GDM1 (cell line): ENCODE measurements at places on chromosomes 4 and X.
A peak's percentile ranks its signal among the peaks of the same experiment; 100 is the strongest.

GRCh38 chr4:131430302-131430701 lies 1718.8 kb upstream of the PCDH10 start:
- DNase-seq, result no peak

DNA sequence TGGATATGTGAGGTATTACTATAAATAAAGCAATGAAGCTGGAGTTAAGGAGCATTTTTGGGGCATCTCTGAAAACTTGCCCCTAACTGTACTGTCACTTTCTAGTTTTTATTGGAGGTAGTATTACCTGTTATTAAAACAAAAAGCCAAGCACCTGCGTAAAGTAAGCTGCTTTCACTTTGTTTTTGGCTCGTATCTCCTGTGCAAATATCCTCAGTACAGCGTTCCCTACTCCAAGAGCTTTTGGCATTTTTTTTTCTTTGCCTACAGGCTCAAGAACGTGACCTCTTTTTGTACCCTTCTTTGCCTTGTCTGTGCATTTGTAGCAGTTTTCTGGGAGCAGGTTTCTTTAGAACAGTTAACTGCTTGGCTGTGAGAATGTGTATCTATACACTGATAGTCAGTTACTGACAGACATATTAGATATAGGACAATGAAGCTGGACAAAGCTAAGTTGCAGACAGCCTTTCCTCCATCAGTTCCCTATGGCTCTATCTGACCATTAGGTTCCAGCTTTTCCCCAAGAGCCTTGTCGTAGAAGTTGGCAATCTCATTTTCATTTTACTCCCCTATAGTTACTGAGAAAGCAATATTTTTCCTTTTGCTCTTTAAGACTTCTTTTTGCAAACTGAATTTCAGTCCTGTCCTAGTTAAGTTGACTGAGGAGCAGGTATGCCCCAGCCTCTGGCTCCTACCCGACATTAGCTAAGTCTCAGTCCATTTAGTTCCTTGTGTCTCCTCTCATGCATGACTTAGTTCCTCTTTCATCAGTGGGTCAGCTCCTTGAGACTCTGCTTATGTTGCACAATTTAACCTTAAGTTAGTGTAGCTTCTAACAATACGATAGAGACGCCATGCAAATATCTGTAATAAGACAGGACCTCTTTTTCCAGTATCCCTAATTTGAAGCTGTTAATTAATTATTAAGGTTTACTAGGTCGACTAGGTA lies 71.5 kb upstream of the HPRT1 start:
- peak; percentile 55 for DNase-seq

GRCh38 chrX:97211070-97211469 lies 327.4 kb downstream of the RPA4 start:
- DNase-seq, result no peak

GRCh38 chr4:11436673-11437072 lies 8.0 kb upstream of the HS3ST1 start:
- no peak for DNase-seq

- DNase-seq, result no peak
These were observed 697 bp downstream of the ZNF280C start for GRCh38 chrX:130267956-130268448.

DNA sequence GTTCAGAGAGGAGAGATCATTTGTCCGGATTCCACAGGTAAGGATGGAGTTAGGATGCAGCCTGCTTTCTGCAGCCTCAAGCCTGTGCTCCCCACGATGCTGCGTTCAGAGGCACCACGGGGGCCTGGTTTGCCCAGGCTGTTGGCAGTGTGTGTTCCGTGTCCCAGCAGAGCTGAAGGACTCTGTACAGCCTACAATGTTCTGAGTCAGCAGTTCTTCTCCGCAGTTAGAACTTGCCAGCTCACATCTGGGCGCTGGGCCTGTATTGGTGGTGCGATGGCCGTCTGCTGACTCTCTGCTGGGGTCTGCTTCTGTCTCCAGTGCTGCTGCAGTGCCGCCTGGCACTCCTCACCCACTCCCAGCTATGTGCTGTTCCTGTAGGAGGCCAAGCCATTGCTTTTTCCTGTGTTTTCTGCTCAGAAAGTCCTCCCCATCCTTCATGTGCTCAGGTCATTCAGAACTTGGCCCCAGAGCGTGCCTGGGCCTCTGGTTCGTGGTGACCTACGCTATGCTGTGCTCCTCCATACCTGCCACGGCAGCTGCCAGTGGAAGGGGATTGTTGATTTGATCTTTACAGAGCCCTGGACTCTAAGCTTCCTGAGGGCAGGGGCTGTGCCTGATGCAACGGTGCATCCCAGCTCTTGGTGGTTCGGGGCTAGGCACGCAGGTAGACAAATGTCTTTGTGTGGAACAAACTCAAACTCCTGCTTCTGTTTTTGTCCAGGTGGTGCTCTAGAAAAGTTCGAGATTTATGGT lies 42.6 kb upstream of the TADA2B start:
- no peak for DNase-seq

GRCh38 chrX:148609515-148610327 lies 109.3 kb downstream of the AFF2 start:
- no peak for DNase-seq

GRCh38 chr4:131258361-131258760 lies 1890.7 kb upstream of the PCDH10 start:
- DNase-seq, result no peak

GRCh38 chr4:184471881-184472613 lies 2.3 kb downstream of the IRF2 start:
- DNase-seq, result no peak

DNA sequence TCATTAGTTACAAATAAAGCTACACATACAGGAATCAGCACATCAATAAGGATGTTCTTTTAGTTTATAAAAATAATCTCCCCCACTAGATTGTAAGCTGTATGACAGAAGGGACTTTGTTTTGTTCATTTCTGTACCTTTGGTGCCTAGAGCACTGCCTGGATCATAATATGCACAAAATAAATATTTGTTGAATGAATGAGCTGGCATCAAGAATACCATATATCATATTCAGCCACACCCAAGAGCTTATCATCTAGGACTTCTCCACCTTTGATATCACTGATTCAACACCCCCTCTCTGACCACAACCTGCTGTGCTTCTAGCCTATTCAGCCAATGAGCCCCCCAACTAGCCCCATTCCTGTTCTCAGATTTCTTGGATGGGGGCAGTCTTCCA lies 10.6 kb downstream of the SYTL4 start:
- DNase-seq, result no peak

GRCh38 chr4:80103629-80104028 lies 30.6 kb upstream of the ANTXR2 start:
- DNase-seq, result no peak

DNA sequence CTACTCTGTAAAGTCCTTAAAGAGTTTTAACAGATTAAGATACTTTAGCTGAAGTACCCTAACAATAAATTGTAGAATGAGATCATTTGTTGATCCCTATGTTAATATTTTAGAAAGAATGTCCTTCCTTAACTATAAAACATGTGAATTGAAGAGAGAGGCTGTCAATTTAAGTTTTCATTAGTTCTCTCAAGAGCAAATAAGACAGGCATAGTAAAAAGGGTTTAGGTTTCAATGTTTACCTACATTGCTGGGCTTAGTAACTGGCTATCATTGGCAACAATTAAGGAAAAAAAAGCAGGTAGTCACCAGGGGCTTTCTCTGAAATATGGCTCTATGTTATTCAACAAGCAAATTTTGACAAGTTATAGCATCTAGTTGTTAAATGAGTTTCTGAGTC lies 91.5 kb downstream of the ATRX start:
- no peak for DNase-seq

DNA sequence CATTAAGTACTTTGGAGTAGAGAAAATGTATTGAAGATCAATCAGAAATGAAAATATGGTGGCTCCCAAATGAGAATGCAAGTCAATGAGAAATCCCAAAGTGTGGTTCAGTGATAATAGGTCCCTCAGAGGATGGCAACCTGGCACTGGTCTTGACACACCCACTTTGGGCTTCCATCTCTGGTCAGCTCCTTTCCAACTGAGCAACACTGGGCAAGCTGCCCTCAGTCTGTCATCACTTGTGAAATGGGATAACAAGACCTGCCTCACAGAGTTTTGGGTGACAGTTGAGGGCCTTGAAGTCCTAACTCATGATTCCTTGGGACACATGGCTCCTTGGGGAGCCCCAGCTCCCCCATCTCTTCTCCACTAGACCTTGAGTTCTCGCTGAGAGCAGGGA lies 29.0 kb upstream of the MAMLD1 start:
- DNase-seq, result no peak

- DNase-seq, result no peak
These were observed 263.3 kb downstream of the EVC2 start for GRCh38 chr4:5444918-5445517.

DNA sequence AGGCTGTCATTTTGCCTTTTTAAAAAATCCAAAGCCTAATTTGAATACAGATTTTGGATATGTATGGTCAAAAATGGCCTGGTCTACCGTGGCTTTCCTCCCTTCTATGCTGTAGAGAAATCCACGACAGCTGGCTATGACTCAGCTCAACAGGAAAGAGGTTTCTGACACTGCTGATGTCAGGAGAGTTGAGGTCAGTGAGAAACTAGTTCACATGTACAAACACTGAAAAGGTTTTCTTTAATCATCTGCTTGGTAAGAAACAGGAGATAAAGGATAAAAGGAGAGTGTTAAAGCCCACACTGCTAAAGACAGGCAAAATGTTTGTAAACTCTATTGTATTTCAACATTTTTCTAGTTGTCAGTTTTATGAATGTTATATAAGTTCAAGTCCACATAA lies 113.9 kb downstream of the NYX start:
- DNase-seq, result no peak

DNA sequence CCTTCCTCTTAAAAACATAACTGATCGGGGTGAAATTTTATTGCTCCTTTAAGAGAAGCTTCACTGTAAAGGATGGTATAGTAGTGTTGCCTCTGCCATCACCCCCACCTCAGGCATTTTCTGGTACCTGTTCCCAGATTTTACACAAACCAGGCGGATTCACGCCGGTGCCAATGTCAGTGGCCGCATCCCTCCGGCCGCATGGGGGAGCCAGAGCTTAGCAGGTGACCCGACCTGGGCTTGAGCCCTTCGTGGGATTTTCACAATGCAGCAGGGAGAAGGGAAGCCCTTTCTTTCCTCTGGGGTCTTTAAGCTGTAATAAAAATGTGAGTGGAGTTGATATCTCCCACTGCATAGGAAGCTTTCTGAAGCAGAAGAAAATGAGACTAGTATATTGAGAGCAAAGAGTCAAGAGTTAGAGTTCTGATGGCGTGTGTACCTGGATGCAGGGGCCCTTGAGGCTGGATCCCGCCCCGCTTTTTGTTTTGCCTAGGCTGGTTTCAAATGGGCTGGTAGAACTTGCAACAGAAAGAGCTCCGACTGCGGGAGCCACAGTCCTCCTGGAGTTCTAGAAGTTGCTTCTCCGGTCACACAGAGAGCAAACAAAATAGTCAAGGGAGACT lies 59.4 kb downstream of the POLR2B start:
- no peak for DNase-seq

- DNase-seq, result no peak
These were observed 11.8 kb upstream of the SH3RF1 start for GRCh38 chr4:169282429-169283113.

- DNase-seq, result no peak
These were observed 295.2 kb upstream of the DIAPH2 start for GRCh38 chrX:96389281-96390047.

GRCh38 chr4:38132107-38132673 lies 172.0 kb downstream of the PTTG2 start:
- DNase-seq, result no peak

GRCh38 chr4:175932116-175932515 lies 120.1 kb upstream of the GPM6A start:
- no peak for DNase-seq

DNA sequence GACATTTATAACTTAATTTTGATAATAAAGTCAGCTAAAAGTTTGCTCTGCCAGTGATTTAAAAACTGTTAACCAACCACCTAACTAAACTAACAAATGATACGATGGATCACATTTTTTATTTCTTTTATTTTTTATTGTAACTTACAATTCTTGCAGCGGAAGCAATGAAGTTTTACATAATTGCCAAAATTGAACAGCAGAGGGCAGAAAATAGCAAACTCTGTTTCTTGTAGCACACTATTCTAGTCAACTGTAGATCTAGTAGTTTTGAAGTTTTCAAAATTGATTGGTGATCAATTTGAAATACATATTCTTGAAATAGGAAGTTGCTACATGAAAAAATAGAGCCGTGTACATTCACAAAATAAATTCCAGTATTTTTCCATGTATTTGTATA lies 2.8 kb upstream of the GRIA2 start:
- DNase-seq, result no peak

- no peak for DNase-seq
These were observed 94.4 kb downstream of the HHIP start for GRCh38 chr4:144740316-144740715.

GRCh38 chr4:147799986-147800555 lies 68.2 kb downstream of the ARHGAP10 start:
- peak; percentile 77 for DNase-seq

GRCh38 chr4:54852054-54852453 lies 194.3 kb downstream of the KIT start:
- no peak for DNase-seq

DNA sequence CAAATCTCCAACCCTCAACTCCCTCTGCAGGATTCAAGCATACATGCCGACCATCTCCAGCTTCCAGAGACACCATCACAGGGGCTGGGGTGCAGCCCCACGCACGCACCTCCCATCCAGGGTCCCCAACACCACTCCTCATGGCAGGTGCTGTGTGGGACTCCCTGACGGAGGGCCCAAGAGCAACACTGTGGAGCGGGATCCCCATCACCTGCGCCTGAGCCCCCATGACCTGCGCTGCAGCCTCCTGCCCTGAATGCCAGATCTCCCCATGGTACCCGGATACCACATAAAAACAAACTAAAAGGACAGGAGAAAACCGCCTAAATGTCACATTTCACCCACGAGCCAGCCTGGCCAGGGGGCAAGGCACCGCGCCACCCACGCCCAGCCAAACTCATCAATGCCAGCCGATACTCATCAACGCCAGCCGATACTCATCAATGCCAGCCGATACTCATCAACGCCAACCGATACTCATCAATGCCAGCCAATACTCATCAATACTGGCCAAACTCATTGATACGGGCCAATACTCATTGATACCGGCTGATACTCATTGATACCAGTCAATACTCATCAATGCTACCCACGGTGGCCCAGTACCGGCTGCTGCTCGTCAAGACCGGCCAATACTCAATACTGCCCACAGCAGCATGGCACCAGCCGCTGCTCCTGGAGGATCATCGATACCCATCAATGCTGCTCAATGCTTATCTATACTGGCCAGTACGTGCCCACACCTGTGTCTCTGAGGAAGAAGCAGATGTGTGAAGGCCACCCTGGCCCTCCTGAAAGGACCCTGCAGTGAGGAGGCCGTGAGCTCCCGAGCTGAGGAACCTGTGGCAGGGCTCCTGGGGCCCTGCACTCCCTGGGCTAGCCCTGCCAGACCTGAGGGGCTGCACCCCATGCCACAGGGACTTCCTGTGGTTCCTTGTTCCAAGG lies 6.2 kb downstream of the CTBP1 start:
- DNase-seq, result no peak

GRCh38 chrX:97398030-97398551 lies 514.4 kb downstream of the RPA4 start:
- DNase-seq, result no peak

DNA sequence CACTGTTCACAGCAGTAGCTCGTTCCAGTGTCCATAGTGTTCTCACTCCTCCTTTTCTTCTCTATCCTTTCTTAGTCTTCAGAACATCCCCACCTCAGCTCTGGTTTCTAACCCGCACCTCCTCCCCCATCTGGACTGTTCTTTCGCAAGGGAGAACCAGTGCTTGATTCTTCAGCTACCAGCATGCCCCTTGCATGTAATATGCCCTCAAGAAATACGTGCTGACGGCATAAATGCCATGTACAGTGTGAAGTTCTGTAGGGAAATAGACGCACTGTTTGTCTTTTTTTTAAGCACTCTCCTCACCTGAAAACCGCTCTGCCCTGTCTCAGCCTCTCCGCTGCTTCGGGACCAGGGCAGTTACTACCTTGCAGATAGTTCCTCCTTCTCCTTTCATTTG lies 5.3 kb downstream of the CLDN22 start:
- DNase-seq, result no peak
